Stimulated activated CD8-positive, alpha-beta memory T cell treated with anti-CD3 and anti-CD28 coated beads, Interleukin-7, amount 100 ng/mL, for 1 hour (primary cell): ENCODE measurements at places on chromosomes 6 and 20.

- DNase-seq, result no peak
These were observed 455.7 kb upstream of the SOX4 start for GRCh38 chr6:21137700-21138335.

DNA sequence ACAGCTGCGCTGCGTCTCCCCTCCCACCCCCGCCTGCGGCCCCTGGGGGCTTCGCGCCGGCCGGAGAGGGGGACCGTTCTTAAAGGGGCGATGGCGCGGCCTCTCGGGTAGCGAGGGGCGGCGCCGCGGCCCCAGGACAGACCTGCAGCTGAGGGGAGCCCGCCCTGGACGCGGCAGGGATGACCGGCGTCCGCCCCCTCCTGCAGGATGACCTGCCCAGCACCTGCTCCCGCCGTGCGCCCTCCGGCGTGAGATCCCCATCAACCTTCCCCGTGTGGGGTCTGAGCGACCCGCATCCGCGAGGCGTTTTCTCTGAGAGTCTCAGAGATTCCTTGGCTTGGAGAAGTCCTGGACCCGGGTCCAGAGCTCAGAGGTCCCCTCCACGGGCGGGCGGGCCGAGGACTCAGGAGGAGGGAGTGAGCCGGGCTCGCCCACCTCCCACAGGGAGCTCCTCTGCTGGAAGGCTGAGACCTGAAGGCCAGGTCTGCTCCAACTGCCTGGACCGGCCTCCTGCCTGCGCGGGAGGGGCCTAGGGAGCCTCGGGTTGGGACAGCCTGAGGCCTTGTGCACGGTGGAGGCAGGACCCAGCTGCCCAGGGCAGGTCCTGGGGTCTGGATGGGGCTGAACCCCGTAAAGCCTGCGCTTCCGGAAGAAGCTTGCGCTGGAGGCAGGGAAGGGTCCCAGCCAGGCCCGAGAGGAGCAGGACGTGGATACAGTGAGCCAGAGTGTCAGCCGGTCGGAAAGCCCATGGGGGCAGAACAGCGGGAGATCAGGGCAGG lies 532 bp upstream of the NKAIN4 start:
- DNase-seq, result no peak

DNA sequence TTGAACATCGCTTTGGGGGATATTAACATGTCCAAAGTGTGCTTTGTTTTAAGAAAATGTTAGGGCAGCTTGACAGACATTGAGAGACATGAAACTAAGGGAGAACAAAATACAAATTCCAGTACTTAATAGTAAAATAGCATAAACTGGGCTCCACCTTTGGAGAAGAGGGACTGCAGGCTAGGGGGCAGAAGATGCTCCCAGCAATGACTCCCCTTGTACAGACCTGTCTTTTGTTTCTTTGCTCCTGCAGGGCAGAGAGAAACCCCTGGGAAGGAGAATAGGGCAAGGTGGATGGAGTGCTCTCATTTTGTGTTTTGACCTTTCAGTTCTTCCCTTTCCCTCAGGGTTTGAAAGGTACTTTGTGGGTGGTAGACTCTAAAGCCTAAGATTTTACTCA lies 115.6 kb upstream of the PLCB4 start:
- DNase-seq, result no peak

- DNase-seq, result no peak
These were observed 7.0 kb downstream of the MUC21 start for GRCh38 chr6:30990422-30991086.

- DNase-seq, result no peak
These were observed 309.2 kb downstream of the QKI start for GRCh38 chr6:163723759-163724158.

- no peak for DNase-seq
These were observed 116.6 kb upstream of the DUSP22 start for GRCh38 chr6:175680-176079.

GRCh38 chr20:57785061-57785460 lies 75.2 kb upstream of the PMEPA1 start:
- no peak for DNase-seq

GRCh38 chr6:68144667-68145066 lies 490.4 kb upstream of the ADGRB3 start:
- no peak for DNase-seq

- DNase-seq, result no peak
These were observed 107.9 kb upstream of the VGLL2 start for GRCh38 chr6:117157448-117157847.

GRCh38 chr6:14360565-14360964 lies 243.0 kb downstream of the CD83 start:
- no peak for DNase-seq

- no peak for DNase-seq
These were observed 81.3 kb downstream of the AFDN start for GRCh38 chr6:167907837-167908681.
